ENCODE measurements at places on chromosomes 1 and 21.

GRCh38 chr21:21345296-21345695, 347.1 kb downstream of the NCAM2 start:
- DNase-seq: no peak

DNA sequence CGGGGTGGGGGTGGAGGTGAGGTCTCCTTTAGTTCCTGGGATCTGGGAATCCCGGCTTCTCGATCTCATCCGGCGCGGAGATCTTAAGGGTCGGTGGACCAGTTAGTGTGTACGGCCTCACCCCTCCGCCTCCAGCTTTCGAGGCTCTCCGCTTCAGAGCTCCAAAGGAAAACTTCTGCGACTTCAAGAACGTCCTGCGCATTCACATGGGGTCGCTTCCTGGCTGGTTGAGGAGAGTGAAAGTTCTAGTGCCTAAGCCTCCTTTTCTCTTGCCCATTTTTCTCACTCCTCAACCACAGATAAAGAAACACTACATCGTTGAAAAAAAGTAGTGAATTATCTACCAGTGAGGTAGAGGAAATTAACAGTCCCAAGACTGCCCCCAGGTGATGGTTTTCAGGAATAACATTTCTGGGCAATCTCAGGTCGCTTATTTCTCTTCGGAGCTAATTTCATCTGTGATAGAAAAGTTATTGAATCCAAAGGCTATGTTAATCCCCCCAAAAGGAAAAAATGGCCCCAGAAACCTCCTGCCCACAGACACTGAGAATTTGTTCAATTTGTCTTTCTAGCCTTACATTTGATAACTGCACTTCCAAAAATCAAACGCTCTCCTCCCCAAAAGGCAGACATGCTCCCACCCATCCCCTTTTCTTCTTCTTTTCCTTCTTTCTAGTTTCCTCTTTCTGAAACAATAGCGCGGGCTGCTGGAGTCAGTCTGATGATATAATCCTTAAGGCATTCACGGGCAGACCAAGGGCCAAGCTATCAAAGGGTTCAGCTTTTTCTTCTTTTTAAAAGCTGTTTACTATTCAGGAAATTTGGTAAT, 20.6 kb upstream of the TBX15 start:
- no peak for DNase-seq

DNA sequence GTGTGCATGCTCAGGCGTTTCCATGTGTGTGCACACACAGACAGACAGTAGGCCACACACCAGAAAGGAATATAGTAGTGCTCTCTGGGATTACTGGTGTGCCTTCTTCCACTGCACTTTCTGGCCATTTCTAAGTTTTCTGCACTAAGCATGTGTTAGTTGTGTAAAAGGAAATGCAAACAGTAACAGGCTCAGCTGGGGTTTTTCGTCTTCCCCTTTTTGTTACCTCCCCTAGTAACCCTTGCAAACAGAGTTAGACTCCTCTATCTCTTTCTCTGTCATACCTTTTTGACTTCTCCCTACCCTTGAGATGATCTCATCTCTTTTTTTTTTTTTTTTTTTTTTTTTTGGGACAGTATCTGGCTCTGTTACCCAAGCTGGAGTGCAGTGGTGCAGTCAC, 196.3 kb downstream of the SDCCAG8 start:
- no peak for DNase-seq

DNA sequence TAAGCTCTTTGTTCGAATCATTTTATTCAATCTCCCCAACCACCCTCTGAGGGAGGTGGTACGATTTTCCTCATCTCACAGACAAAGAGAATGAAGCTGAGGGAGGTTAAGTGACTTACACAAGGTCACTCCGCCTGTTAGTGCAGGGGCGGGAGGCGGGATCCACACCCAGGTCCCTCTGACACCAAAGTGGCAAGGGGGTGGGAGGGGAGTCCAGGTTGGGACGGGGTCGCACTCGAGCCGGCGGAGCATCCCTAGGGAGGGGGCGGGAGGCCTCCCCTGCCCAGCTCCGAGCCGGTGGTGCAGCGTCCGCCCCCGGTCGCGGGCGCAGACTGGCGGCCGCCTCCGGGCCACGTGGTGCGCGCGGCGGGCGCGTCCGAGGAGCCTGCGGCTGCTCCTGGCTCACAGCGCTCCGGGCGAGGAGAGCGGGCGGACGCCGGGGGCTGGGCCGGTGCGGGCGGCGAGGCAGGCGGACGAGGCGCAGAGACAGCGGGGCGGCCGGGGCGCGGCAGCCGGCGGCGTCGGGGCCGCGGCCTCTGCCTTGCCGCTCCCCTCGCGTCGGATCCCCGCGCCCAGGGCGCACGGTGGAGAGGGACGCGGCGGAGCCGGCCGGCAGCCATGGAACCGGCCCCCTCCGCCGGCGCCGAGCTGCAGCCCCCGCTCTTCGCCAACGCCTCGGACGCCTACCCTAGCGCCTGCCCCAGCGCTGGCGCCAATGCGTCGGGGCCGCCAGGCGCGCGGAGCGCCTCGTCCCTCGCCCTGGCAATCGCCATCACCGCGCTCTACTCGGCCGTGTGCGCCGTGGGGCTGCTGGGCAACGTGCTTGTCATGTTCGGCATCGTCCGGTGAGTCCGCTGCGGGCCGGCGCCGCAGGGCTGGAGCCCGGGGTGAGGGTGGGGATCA, at the start of gene OPRD1:
Gene OPRD1, plus strand, starts transcription at position 405 of the 903 bp plus-strand sequence. Its CDS starts 214 bp downstream, at position 619.
- no peak for DNase-seq

- no peak for DNase-seq
Measured at GRCh38 chr1:111937147-111937725, 52.2 kb downstream of the KCND3 start.

- no peak for DNase-seq
Measured at GRCh38 chr1:24822887-24823286, 77.6 kb downstream of the CLIC4 start.

DNA sequence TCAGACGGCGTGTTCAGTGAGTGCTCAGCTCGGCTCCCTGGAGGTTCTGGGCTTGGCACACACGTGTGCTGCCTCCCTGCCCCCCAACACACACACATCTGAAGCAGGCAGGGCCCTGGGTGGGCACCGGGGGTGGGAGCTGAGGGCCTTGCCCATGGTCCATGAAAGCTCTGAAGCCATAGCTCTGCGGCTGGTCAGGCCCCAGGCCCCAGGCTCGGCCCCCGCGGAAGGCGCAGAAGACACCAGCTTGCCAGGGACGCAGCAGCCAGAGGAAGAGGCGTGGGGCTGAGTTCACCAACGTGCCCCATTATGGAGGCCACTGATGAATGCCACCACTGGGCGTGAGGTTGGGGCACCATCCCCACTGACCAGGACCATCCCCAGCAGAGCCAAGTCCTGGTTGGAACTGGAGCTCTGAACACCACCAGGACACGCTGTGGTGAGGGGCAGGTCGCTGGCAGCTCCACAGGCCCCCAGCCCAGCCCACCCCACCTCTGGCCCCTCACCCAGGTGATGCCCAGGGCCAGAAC, 4.2 kb downstream of the AURKAIP1 start:
- DNase-seq: no peak

GRCh38 chr1:50508040-50508586, 84.9 kb upstream of the DMRTA2 start:
- DNase-seq: no peak

DNA sequence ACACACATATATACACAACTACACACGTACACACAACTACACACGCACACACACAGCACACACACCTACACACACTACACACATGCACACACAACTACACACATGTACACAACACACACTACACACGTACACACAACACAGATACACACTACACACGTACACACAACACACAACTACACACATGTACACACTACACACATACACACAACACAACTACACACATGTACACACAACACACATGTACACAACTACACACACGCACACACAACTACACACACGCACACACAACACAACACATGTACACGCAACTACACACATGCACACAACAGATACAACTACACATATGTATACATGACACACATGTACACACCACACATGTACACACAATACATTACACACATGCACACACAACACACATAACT, 318.1 kb downstream of the CAMTA1 start:
- no peak for DNase-seq

- no peak for DNase-seq
Measured at GRCh38 chr1:179821524-179821923, 56.1 kb downstream of the TOR1AIP2 start.

DNA sequence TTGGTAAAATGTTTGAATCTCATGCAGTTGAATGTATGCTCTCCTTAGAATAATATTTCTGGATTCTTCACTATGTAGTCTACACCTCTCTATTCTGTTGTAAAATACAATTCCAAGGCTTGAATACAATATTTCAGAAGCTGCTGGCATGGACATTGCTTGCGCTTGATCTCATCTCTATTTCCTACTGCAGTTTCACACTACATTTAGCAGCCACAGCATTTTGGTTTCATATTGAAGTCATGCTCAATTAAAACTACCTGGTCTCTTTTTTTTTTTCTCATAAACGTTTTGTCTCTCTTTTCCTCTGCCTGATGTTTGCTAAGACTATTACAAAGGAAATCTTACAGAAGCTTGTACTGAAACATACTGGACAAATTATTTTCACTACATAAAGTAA, 631.0 kb upstream of the TMPRSS15 start:
- DNase-seq: no peak

DNA sequence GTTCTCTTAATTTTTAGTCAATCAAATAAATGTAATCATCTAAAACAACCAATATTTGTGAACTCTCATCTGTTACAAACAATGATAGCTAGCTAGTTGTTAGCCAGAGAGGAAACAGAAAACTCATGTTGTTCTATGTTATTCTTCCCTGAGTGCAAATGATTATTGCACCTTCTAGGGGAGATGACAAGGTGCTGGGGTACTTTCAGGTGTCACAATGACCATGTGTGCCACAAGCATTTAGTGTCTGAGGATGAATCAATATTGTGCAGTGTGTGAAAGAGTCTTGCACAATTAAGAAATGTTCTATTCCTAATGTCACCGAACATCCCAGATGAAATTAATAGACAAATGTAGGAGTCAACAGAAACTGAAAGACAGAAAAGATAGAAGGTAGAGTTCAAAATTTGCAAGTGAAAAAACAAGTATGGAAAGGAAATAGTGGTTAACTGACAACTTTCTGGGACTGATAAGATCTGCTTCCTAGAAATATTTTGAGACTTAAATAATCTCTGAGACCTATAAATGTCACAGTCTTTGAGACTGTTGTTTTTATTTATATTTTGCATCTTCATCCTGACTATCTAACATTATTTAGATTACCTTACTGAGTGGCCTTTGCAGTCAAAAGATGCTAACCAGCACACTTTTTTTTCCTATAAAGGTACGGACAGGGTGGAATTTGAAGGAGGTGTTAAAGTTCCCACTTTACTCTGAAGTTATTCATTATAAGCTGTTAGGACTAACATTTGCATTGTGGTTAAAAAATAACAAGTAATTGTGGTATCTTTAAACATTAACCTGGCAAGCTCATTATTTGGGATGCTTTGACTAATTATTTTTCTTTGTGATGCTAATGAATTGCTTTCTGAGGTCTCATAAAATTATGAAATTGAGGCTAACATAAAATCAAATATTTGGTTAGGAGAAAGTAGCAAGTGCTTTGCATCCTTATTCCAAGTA, 21.6 kb upstream of the DPYD start:
- no peak for DNase-seq

GRCh38 chr1:169931795-169932231, 38.1 kb upstream of the SCYL3 start:
- no peak for DNase-seq
